ENCODE measurements at places on chromosomes 5 and 9.
A peak's percentile ranks its signal among the peaks of the same experiment; 100 is the strongest.

DNA sequence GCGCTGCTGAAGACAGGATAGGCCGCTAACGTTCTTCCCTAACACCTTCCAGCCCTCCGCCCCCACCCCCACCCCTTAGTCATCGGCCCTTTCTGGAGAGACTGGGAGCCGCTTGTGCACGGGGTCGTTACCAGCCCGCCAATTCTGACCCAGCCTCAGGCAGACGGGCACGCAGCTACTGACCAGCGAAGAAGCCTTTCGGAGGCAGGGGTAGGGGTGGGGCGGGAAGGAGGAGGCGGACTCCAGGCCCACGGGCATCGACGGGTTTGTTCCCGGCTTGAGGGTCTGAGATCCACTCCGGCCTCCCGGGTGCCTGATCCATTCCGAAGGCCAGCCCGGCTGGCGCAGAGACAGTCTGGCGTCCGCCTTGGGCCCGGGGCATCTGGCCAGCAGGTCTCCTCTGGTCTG is 729 bp upstream of the HAND1 start:
- no peak for ATAC-seq

GRCh38 chr9:105511446-105511845 is 46.5 kb upstream of the FKTN start:
- ATAC-seq: no peak

DNA sequence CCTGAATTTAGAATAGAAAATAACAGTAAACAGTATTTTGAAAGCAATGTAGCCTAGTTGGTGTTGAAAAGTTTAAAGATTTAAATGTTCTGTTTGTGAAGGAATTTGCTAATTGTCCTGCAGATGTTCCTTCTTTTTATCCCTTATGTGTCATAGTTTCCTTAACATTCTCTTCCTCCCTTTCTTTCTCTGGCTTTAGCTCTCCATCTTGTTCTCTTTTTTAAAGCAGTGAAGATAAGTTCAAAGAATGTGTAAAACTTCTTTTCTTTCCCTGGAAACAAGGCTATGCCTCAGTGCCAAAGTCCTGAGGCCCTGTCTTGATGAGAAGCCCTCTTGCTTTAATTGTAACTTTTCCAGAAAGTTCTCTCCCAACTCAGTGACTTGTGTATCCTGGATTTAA is 24.4 kb upstream of the GAS1 start:
- ATAC-seq: no peak

DNA sequence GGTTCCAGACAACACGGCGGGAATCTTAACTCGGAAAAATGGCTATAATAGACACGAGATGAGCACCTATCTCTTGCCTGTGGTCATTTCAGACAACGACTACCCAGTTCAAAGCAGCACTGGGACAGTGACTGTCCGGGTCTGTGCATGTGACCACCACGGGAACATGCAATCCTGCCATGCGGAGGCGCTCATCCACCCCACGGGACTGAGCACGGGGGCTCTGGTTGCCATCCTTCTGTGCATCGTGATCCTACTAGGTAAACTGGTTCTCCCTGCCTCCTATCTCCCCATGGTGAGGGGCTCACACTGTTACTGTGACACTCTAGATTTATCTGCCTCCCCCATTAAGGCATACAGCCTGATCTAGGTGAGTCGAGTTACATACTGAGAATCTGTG is 124.2 kb downstream of the CDH6 start:
- no peak for ATAC-seq

- ATAC-seq: no peak
These were observed 257.2 kb downstream of the YTHDC2 start for GRCh38 chr5:113770648-113771047.

DNA sequence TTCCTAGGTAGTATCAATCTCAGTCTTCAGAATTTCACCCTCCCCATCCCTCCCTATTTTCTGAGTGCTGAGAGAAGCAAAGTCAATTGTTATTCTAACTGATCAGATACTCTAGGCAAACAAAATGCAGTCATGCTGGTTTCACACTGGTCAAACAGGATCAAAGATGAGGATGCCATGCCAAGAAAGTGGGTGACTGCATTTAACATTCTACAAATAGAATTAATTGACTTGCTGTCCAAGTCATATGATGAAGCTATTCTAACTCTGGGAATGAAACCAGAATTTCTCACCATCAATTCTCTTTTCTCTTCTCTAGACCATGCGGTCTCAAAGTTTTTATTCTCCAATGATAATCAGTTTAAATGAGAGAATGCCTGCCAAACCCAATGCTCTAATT is 112.5 kb downstream of the CTNND2 start:
- no peak for ATAC-seq

DNA sequence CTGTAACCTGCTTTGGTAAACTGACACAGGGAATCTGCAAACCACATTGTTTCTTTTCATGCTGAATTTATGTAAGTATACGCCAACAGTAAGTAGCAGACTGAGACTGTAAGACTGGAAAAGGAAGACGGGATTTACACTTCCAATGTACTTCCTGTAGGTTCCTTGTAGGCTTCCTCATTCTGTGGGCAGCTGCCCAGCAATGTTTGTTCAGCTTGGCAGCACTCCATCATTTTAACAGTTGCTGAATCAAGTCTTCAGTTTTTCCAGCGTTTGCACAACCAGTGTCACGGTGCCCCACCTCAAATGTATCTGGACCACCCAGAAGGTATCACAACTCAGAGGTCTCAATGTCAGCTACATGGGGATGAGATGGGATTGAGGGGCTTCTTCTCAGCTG is 232.6 kb downstream of the PRDM9 start:
- ATAC-seq: no peak

GRCh38 chr5:140632366-140633020 is 482 bp downstream of the CD14 start:
- ATAC-seq: no peak

- no peak for ATAC-seq
These were observed 286.4 kb upstream of the WWC1 start for GRCh38 chr5:168005093-168005492.

- ATAC-seq: no peak
These were observed 115.0 kb upstream of the SLIT3 start for GRCh38 chr5:169415948-169416347.

DNA sequence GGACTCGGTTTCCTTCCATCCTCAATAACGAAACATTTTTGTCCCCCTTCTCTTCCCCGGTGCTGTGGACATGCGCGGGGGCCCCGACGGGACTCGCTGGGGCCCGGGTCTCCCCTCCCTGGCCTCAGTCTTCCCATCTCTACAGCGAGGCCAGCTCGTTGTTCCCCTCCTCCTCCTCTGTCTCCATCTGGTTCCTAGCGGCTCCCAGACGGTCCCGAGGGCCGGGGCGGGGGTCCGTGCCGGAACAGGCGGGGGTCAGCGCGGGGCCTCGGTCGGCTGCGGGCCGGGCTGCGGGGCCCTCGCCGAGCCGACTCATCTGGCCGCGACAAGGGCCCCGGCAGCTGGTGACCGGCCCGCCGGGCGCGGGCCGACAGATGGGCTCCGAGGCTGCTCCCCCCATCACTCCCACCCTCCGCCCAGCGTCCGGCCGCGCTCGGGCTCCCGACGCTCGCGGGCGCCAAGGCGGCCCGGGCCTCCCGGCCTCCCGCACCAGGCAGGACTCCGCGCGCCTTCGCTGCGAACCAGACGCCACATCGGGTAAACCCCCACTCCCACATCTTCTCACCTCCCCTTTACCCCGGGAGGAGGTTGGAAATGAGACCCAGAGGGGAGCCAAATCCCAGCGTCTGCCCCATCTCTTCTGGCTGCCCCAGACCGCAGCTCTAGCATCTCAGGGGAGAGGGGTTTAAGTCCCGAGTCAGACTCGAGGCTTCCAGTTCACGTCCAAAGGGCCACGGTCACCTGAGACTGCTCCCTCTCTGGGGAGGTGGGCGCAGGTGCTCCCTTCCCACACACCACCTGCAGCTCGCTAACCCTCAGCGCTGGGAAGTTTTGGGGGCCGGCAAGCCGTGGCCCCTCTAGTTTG is 8.1 kb downstream of the BARHL1 start:
- no peak for ATAC-seq

- no peak for ATAC-seq
These were observed 185.8 kb upstream of the IRX4 start for GRCh38 chr5:2068531-2068930.

- no peak for ATAC-seq
These were observed 350.4 kb upstream of the CLINT1 start for GRCh38 chr5:158209219-158209908.

DNA sequence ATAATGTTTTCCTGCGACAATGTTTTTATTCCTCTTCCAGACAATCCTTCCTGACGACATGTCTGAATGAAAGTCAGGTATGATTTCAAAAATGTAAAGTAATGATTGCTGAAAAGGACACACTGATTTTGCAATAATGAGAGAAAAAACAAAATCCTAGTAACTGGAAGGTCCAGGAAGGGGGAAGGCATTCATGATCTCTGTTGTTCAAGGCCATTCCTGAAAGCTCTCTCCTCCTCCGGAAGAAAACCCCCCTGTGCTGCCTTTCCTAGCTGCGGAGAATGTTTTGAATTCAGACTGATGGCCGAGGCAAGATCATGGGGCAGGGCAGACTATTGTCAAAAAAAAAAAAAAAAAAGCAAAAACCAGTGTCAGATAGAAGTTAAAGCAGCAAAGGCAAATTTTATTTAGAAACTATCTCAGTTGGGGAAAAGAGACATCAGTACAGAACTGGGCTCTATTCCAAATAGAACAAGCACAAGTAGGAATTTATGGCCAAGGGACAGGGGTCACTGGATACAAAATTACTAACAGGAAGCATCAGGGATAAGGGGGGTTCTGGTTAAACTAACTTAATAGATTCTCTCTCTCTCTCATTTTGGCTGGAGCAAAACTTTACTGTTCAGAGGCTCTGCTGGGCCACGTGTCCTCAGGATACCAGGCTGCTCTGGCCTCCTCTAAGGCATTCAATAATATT is 36.5 kb upstream of the CTSV start:
- ATAC-seq: no peak

DNA sequence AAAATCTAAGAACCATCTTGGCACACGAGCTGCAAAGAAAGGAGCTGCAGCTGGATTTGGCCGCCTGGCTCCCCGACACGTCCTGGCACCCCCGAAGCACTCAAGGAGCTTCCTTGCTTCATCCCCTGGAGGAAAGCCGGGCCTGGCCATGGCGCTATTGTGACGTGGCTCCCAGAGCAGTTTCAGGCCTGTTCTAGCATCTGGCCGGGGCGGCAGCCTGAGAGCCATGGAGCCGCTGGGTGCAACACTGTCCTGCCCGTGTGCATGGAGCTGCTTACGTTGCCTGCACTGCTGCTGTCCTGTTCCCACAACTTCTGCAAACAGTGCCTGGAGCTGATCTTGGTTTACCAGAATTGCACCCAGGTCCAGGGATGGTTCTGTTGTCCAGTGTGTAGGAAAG is 63.5 kb downstream of the PTPDC1 start:
- no peak for ATAC-seq

- peak; percentile 50 for ATAC-seq
These were observed 589.1 kb downstream of the MTRR start for GRCh38 chr5:8458038-8458383.

DNA sequence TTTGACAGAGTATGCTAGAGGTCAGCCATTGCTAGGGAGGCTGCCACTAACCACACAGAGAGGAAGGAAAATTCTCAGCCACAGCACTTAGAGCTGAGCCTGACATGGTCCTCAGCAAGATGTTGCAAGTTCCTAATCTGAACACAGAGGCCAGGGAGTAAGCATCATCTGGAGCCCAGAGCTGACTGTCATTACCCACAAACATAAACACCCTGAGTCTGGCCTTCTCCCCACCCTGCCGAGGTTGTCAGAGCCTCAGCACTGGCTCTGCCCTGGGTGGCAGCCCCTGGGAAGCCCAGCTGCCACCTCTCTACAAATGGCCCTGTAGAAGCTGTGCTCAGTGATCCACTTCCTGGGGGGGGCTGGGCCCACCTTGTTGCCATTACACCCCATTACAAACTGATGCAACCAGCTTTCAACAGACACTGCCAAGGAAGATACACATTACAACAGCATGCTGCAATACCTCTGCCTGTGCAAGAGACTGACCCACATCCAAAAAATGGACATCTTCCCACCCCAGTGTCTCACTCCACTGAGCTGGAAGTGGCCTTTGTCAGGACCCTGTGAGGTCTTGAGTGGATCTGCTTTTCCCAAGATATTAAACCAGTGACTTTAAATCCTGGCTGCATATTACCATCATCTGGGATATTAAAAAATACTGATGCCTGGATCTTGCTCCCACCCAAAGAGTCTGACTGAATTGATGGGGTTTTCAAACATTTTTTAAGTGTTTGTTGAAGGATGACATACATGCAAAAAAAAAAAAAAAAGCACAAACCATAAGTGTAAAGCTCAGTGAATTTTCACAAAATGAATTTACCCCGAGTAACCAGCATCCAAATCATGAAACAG is 33.0 kb downstream of the IRF1 start:
- ATAC-seq: peak; percentile 13

GRCh38 chr5:21649969-21650368 is 1203.2 kb downstream of the CDH12 start:
- ATAC-seq: no peak

- ATAC-seq: no peak
These were observed 183.5 kb downstream of the CAVIN4 start for GRCh38 chr9:100761276-100761802.

GRCh38 chr5:106443746-106444145 is 1227.0 kb downstream of the EFNA5 start:
- no peak for ATAC-seq

DNA sequence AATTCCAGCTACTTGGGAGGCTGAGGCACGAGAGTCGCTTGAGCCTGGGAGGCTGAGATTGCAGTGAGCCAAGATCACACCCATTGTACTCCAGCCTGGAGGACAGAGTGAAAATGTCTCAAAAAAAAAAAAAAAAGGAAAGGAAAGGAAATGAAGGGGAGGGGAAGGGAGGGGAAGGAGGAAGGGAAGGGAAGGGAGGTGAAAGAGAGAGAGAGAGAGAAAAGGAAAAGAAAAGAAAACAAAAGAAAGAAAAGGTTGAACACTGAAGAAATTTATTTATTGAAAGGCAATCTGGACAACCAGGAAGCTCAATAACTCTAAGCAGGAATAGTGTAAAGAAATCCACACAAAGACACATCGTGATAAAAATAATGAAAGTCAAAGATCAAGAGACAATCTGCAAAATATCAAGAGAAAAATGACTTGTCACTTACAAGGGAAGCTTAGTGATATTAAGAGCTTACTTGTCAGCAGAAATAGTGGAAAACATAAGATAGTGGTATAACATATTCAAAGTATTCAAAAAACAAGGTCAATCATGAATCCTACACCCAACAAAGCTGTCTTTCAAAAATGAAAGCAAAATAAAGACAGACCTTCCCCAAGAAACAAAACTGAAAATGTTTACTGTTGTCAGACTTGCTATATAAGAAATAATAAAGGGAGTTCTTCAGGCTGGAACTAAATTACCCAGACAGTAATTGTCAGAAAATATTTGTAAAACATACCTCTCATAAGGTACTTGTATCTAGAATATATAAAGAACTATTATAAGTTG is 10.9 kb upstream of the RIMOC1 start:
- ATAC-seq: no peak

DNA sequence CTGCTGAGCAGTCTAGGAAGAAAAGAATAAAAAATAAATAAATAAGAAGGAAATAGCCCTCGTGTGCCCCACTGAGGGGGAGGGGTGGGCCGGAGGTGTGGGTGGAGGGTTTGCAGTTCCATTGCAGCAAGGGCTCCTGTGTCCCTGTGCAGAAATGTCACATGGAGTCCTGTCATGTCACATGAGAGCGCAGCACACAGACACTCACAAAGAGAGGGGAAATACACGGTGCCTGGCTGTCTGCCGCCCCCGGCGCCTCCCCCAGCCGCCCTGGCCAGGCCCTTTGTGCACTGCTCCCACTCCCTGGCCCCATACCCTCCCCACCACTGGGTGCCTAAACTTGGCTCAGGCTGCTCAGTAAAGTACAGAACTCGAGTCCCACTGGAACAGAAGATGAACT is 55.6 kb upstream of the SPTLC1 start:
- ATAC-seq: no peak

All from SK-N-SH treated with all-trans-retinoic acid at 6 μM for 48 hours (cell line).